ENCODE measurements at places on chromosomes 6 and 20.

DNA sequence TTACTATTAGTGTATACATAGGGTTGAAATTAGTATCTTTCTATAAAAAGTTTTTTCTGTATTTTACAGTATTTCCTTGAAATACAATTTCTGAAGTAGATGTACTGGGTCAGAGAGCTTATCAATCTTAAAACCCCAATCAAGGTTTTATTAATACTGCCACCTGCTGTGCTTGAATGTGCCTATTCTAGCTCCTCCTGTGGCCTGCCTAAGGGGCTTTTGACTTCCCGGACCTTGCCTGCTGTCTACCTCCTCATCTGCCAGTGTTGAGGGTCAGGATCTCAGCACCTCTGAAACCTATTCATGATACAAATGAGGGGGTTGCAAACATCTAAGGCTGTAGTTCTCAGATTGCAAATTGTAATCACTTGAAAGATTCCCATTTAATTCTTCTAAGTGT lies 9.2 kb downstream of the PACRG start:
- DNase-seq: no peak

DNA sequence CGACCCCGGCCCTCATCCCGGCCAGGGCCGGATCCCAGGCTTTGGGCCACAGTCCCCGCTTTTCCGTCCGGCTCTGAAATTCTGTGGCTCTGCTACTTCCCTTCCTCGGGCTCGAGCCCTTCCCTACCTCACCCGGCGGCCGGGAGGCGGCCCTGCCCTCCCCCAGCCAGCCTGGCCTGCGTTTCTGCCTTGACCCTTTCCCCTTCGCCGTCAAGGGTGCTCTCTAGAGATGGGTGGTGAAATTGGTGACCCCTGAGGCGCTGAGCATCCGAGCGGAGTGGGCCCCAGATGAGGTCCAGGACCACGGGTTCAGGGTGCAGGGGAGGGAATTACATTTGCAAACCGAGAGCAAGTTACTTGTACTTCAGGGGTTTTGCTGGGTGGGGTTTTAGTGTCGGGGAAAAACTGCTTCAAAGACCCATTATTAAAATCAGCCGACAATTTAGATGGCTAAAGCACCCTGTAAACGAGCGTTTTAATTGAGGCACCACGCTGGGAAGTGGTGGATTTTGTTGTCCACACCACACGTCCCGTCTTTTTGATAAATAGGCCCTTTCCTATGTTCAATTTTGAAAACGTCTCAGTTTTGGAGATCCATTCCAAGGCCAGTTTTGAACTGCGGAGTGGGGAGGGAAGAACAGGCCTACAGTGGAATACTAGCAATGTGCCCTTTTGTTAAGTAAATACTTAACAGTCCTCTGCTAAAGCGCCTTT lies 9.9 kb downstream of the TFAP2A start:
- DNase-seq: no peak

GRCh38 chr6:106546691-106547414 lies 82.4 kb downstream of the RTN4IP1 start:
- DNase-seq: peak; percentile 52

GRCh38 chr6:158707120-158707820 lies 57.4 kb downstream of the SYTL3 start:
- DNase-seq: peak; percentile 25

DNA sequence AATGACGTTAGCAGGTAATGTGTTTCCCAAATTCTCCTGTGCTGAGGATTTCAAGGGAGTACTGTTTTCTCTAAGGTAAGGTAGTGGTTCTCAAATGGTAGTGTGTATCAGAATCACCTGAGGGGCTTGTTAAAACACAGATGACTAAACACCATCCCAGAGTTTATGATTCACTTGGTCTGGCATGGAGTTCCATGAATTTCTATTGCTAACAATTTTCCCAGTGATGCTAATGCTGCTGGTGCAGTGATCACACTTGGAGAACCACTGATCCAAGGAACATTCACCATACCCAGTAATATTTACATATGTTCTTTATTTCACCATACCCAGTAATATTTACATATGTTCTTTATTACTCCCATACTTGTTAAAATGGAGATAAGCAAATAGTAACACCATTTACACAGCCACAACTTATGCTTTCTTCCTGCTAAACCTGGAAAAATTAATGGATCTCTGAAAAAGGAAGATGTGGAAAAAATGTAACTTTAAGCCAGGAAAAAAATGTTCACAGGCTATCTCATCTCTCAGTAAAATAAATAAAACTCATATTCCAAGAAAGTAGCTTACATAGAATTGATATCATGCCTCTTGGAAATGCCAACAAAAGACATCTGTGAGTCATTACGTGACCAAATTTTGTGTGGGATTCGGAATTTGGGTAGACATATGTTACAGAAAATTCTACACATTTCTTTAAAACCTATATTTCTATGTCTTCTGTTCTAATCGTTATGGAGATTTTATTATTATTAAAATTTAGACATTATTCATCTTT lies 129.5 kb downstream of the MMUT start:
- DNase-seq: no peak

DNA sequence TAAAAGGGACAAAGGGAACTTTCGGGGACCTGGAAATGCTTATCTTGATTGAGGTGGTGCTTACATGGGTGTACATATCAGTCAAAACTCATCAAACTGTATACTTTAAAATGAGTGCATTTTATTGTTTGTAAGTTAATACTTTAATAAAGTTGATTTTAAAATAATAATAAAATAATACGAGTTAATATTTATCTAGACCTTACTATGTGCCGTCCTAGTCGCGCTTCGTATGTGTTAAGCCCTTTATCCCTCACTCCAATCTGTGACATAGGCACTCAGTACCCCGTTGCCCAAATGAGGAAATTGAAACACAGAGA lies 47.5 kb downstream of the PDYN start:
- DNase-seq: no peak

GRCh38 chr6:152267967-152268845 lies 369.0 kb downstream of the SYNE1 start:
- peak; percentile 14 for DNase-seq

All from COLO829 (cell line).